Activated T-cell treated with anti-CD3 and anti-CD28 coated beads for 48 hours (primary cell): ENCODE measurements at places on chromosomes 2 and 18.

DNA sequence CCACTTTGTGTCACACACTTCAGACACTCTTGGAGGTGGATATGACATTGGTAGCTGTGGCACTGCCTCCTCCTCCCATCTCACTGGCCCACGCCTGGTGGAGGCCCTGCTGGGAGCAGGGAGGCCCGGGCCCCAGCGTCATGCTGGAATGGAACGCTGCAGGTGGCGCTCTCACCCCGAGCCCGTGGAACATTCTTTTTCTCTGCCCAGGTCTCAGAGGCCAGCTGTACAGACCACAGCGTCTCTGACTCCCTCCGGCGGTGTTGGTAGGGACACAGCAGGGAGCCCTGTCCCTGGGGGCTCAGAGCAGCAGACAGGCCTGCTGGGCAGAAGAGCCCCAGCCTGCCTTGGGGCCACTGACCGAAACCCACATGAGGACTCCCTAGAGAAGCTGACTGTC, 218.1 kb downstream of the TWIST2 start:
- no peak for DNase-seq

- no peak for DNase-seq
Measured at GRCh38 chr2:47893771-47894170, 12.5 kb downstream of the FBXO11 start.

DNA sequence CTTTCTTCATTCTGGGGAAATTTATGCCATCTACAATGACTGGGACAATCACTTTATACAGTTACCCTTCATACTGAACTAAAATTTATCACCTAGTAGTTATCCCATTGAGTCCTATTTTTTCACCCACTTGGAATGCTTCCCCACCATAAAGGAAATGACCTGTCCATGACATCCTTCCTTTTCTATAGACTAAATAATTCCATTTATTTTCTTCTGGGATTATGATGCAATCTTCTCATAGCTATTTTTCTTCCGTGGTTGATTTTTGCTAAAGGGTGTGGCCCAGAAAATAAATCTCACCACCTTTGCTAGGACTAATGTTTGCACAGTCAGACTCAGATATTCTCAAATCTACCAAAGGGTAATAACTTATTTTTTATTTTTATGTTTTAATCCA, 186.1 kb upstream of the NRXN1 start:
- no peak for DNase-seq

GRCh38 chr2:21710496-21710895, 586.7 kb downstream of the TDRD15 start:
- DNase-seq: no peak

GRCh38 chr2:54903736-54904554, 146.3 kb downstream of the RTN4 start:
- peak; percentile 43 for DNase-seq
